CD4-positive, alpha-beta memory T cell (primary cell): ENCODE measurements at places on chromosomes 2 and 18. TPM values are rescaled to one million over a fixed set of nuclear protein-coding genes. Genes with fewer than 3 reads are reported as not detected.

- DNase-seq = no peak
Observed at GRCh38 chr2:241925821-241926441, 56.4 kb downstream of the RTP5 start.

Gene CCDC141
- total RNA-seq = 8.2 TPM

DNA sequence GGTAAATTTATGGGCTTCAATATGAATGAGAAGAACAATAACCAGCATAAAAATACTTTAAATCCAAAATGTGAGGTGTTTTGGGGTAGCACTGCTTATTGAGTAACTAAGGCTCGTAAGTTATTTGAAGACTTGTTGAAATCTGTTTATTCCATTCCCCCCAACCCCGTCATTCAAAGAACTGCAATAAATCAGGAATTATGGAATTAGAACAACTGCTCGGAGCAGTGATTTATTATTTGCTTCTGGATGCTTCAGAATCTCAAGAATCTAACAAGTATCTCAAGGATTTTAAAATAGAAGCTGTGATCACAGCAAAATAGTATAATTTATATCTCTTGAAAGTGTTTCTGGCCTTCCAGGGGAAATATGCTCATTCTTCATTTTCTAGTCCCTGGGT is 86.8 kb downstream of the EML6 start:
- no peak for DNase-seq

DNA sequence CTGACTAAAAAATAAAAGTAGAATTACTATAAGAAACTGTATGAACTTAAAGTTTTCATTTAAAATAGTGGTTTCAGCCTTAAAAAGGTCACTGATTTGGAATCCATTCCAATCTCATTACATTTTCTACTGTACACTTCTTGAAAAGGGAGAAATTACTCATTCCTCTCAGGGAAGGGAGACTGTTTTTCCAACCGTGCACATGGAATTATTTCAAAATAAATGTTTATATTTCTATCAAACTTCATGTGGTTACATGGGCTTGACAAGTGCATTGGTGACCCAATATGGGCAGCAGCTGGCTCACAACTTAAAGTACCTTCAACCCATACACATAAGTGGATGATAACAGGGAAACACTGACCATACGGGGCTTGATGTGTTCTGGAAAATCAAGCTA is 324.5 kb upstream of the THUMPD2 start:
- DNase-seq = no peak

GRCh38 chr2:122514451-122514996 is 759.1 kb downstream of the TSN start:
- no peak for DNase-seq

- DNase-seq = no peak
Observed at GRCh38 chr2:205527801-205528200, 154.5 kb upstream of the NRP2 start.

GRCh38 chr18:62586781-62587487 is 64.1 kb downstream of the ZCCHC2 start:
- no peak for DNase-seq

GRCh38 chr18:58788971-58789875 is 75.5 kb upstream of the ZNF532 start:
- no peak for DNase-seq

DNA sequence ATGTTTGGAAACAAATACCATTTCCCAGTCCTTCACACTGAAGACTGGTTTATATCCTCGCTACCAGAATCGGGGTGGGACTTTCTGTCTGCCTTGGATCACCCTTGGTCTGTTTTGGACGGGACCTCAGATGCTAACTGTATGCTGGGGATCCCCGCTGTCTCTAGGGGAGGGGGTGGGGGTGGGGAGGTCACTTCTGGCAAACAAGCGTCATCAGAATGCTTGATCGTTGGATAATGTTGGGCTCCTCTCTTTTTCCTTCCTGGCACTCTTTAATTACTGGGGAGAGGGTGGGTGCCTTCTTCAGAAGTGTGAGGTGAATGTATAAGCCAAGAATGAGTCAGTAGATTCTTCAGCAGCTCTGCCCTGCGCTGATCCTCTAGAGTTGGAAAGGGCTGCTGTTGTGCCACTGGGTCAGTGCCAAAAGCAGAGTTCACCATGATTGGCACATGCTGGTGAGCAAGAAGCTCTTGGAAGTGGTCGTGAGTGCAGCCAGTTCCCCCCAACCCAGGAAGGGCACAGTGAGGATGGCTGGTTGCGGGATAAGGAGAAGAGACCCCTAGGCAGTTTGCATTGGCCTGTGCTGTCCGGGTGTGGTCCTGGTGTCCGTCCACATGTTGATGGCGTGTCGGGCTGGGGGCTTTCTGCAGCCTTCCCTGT is 32.2 kb downstream of the DGKD start:
- DNase-seq = no peak

Gene MC5R
- total RNA-seq = not detected

DNA sequence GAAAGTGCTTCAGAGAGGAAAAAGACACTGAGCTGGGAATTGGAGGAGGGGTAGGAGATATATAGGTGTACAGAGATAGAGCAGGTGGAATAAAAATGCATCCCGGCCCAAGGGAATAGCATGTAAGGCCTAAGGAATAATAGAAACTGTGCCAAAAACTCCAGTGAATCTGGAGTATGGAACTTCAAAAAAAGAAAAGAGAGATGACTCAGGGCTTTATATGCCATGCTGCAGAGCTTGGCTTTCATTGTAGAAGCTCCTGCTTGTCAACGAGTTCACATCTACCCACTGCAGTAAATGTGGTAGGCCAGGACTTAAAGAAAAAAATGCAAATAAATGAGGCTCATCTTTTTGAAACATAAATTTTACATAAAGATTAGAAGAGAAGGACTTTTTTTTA is 131.8 kb downstream of the MREG start:
- DNase-seq = no peak

GRCh38 chr2:177338177-177338721 is 54.3 kb upstream of the AGPS start:
- DNase-seq = no peak

DNA sequence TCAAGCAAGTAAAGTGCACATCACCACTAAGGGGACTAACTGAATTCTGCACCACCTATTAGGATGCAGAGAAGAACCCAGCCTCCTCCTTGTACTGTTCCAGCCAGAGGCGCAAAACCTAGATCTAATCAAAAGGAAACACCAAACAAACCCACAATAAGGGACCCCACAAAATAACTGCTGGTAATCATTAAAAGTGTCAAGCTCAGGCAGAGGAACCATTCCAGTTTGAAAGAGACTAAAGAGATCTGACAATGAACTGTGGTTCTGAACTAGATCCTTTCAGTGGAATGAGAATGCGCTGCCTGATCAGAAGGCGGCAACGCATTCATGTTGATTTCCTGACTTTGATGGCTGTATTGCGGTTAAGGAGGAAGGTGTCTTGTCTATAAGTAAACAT is 16.8 kb downstream of the HDLBP start:
- DNase-seq = peak; percentile 47

Gene PLCD4
- total RNA-seq = 0.26 TPM

- DNase-seq = no peak
Observed at GRCh38 chr18:51011709-51012108, 18.3 kb upstream of the SMAD4 start.

Gene GKN1
- not detected for total RNA-seq

Gene PLGLB2
- 3.3 TPM for total RNA-seq
